ENCODE measurements at places on chromosomes 11 and 22.
A peak's percentile ranks its signal among the peaks of the same experiment; 100 is the strongest.

DNA sequence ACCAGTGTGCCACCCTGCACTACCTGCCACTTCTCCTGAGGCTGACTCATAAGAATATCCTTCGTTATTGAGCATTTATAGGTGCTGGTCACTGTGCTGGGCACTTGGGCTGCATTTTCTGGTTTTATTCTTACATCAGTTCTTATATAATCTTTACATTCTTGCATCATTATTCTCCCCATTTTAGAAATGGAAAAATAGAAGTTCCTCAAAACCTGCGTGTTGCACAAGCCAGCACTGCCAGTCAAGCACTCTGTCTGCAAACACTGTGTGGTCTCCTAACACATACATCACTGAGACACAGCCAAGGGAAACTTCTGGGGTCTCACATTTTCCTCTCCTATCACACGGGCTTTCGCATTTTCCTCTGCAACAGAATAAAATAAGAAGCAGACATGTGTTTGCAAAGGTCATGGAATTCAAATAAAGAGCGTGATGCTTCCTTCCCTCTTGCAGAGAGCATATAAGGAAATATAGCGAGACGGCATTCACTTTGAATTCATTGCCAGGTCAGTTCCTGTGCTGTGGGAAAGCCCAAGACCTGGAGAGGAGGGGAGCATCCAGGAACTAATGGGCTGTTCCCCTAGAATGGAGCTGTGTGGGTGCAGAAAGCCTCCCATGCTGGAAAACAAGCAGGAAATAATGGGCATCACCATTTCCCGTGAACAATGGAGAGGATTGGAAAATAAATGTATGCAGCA lies 73.9 kb upstream of the SEZ6L start:
- DNase-seq = no peak
- H3K27ac ChIP-seq = no peak overlapping the region
- no peaks in the 10 kb centered on the region for H3K27me3 ChIP-seq
- no peak overlapping the region for H3K4me3 ChIP-seq
- H3K4me1 ChIP-seq = no peaks in the 10 kb centered on the region

GRCh38 chr11:65611758-65612603 lies 2.0 kb downstream of the MAP3K11 start:
- peaks cover 58% of the 10 kb centered on the region for H3K4me1 ChIP-seq
- H3K27me3 ChIP-seq = no peaks in the 10 kb centered on the region
- DNase-seq = no peak
- H3K27ac ChIP-seq = peak overlapping the region; percentile 91

DNA sequence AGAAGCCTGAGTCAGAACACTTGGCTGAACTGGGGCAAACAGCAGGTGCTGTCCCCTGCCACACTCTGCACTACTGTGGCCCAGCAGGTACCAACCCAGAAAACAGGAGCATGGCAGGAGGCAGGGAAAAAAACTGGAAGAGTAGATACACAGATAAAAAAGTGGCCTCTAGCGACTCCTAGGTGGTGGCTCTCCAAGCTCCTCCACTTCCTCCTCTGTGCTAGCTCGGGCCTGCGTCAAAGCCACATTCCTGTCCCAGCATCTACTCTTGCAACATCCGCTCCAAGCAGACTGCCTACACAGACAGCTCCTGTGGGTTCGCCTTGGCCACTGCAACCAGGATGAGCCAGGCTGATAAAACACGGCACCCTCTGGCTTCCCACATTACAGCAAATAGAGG lies 6.9 kb downstream of the OR8B12 start:
- H3K27me3 ChIP-seq = no peaks in the 10 kb centered on the region
- H3K4me3 ChIP-seq = no peak overlapping the region
- no peak for DNase-seq
- no peak overlapping the region for H3K27ac ChIP-seq

DNA sequence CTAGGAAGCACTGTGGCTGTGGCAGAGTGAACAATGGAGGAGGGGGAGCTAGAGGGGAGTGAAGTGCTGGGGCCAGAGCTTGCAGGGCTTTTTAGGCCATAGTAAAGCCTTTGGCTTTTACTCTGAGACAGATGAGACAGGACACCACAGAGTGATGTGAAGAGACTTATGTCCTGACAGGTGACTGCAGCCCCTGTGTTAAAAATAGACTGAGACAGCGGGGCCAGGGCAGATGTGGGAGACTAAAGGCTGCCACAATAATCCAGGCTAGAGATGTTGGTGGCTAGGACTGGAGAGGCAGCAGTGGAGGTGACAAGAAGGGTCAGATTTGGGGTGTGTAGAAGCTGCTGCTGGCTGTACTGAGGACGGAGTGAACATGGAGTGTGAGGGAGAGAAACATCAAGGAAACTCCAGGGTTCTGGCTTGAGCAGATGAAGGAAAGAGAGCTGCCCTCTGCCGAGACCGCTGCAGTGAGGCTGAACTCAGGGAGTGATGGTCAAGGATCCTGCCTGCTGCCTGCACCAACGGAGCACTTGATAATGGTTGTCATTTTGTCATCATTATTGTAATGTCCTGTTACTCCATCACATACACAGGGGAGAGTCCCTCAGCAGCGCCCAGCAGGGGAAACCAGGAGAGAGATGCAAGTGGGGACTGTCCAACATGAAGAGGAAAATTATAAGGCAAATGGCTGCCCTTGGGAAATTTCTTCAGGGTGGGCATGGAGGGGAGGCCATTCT lies 27.4 kb downstream of the SLC43A1 start:
- peaks cover 3% of the 10 kb centered on the region for H3K27me3 ChIP-seq
- H3K36me3 ChIP-seq = peaks cover 10% of the 10 kb centered on the region
- H3K4me3 ChIP-seq = no peak overlapping the region
- peaks cover 3% of the 10 kb centered on the region for H3K4me1 ChIP-seq
- H3K27ac ChIP-seq = peak overlapping the region; percentile 15
- no peak for DNase-seq

DNA sequence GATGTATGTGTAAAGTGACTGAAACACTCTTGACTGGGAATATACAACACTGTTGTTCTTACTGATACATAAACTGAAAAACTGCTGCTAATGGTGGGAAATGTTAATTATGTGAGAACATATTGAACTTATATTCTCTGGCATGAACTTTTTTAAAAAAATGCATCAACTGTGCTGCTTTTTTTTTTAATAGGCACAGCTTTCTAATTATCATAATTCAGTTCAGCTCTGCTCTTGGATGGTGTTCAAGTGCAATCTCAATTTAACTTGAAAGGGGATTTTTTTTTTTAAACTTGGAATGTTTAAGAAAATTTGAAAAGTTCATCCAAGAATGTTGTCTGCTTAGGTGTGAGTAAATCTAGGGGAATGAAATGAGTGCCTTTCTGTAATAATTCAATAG lies 5.2 kb downstream of the TEAD1 start:
- H3K27ac ChIP-seq = no peak overlapping the region
- no peaks in the 10 kb centered on the region for H3K36me3 ChIP-seq
- H3K4me1 ChIP-seq = peaks cover 14% of the 10 kb centered on the region
- peaks cover 85% of the 10 kb centered on the region for H3K27me3 ChIP-seq
- H3K4me3 ChIP-seq = no peak overlapping the region

GRCh38 chr11:75184757-75185425 lies 34.0 kb downstream of the SLCO2B1 start:
- H3K36me3 ChIP-seq = no peaks in the 10 kb centered on the region
- H3K4me3 ChIP-seq = no peak overlapping the region
- no peak for DNase-seq
- H3K27ac ChIP-seq = no peak overlapping the region

- no peaks in the 10 kb centered on the region for H3K27me3 ChIP-seq
- DNase-seq = no peak
- no peaks in the 10 kb centered on the region for H3K36me3 ChIP-seq
Measured at GRCh38 chr11:70019576-70020011, 58.5 kb upstream of the ANO1 start.

- no peak overlapping the region for H3K4me3 ChIP-seq
- peaks cover 22% of the 10 kb centered on the region for H3K36me3 ChIP-seq
- peaks cover 31% of the 10 kb centered on the region for H3K4me1 ChIP-seq
- no peak overlapping the region for H3K27ac ChIP-seq
- H3K27me3 ChIP-seq = no peaks in the 10 kb centered on the region
Measured at GRCh38 chr11:6746626-6747025, 25.1 kb downstream of the OR2AG2 start.

- no peak overlapping the region for H3K4me3 ChIP-seq
- DNase-seq = no peak
- no peaks in the 10 kb centered on the region for H3K4me1 ChIP-seq
- no peaks in the 10 kb centered on the region for H3K36me3 ChIP-seq
- no peak overlapping the region for H3K27ac ChIP-seq
Measured at GRCh38 chr22:33697640-33698039, 222.6 kb downstream of the LARGE1 start.

- H3K27me3 ChIP-seq = no peaks in the 10 kb centered on the region
- H3K27ac ChIP-seq = no peak overlapping the region
- no peaks in the 10 kb centered on the region for H3K4me1 ChIP-seq
- DNase-seq = no peak
Measured at GRCh38 chr11:106278391-106278790, 200.9 kb downstream of the AASDHPPT start.

- H3K4me1 ChIP-seq = no peaks in the 10 kb centered on the region
- DNase-seq = no peak
- H3K36me3 ChIP-seq = no peaks in the 10 kb centered on the region
- H3K27me3 ChIP-seq = no peaks in the 10 kb centered on the region
Measured at GRCh38 chr11:17845431-17845881, 110.9 kb downstream of the KCNC1 start.

- H3K4me3 ChIP-seq = no peak overlapping the region
- no peaks in the 10 kb centered on the region for H3K4me1 ChIP-seq
- H3K27me3 ChIP-seq = no peaks in the 10 kb centered on the region
- no peaks in the 10 kb centered on the region for H3K36me3 ChIP-seq
Measured at GRCh38 chr11:130476200-130476921, 27.9 kb downstream of the ADAMTS15 start.

DNA sequence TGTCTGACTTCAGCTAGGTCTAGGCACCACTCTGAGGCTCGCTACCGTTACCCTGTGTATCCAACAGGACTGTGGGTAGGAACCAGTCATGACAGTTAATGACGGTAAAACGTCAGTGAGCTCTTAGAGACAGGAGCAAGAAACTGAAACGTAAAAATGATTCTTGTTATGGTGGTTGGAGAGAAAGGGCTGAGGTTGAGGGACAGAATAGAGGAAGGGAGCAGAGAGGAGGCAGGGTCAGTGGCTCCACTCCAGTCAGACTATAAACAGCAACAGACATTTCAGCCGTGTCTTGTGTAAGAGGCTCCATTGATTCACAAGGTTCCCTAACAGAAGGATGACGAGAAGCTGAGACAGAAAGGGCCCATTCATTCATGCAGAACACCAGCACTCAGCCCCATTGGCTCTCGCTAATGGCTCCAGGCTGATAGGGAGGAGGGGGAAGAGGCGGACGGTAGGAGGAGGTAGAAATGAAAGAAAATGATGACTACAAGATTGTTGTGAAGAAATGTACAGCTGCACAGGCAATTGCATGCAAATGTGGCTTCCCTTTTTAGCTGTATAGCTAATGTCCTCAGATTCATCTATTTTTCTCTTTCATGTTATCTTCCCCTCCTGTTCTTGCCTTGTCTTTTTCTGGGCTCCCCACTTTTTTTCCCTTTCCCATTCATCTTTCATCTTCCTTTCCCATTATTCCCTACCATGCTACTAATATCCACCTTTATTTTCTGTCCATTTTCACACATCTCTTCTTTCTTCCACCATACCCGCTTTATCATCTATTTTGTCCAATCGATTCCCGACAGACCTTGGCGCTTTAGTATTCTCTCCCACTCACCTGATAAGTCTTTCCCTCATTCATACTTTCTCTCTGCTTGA lies 34.3 kb downstream of the ETS1 start:
- H3K4me1 ChIP-seq = peaks cover 60% of the 10 kb centered on the region
- peak overlapping the region; percentile 26 for H3K27ac ChIP-seq
- H3K4me3 ChIP-seq = no peak overlapping the region
- no peaks in the 10 kb centered on the region for H3K27me3 ChIP-seq
- no peak for DNase-seq
- peaks cover 1% of the 10 kb centered on the region for H3K36me3 ChIP-seq

GRCh38 chr11:10050561-10050960 lies 243.5 kb downstream of the SBF2 start:
- H3K36me3 ChIP-seq = no peaks in the 10 kb centered on the region
- no peaks in the 10 kb centered on the region for H3K4me1 ChIP-seq
- H3K27ac ChIP-seq = no peak overlapping the region
- H3K27me3 ChIP-seq = no peaks in the 10 kb centered on the region

GRCh38 chr11:69578167-69578566 lies 62.8 kb upstream of the CCND1 start:
- no peak overlapping the region for H3K4me3 ChIP-seq
- DNase-seq = no peak
- H3K27me3 ChIP-seq = peaks cover 17% of the 10 kb centered on the region
- no peaks in the 10 kb centered on the region for H3K4me1 ChIP-seq
- no peak overlapping the region for H3K27ac ChIP-seq
- no peaks in the 10 kb centered on the region for H3K36me3 ChIP-seq

DNA sequence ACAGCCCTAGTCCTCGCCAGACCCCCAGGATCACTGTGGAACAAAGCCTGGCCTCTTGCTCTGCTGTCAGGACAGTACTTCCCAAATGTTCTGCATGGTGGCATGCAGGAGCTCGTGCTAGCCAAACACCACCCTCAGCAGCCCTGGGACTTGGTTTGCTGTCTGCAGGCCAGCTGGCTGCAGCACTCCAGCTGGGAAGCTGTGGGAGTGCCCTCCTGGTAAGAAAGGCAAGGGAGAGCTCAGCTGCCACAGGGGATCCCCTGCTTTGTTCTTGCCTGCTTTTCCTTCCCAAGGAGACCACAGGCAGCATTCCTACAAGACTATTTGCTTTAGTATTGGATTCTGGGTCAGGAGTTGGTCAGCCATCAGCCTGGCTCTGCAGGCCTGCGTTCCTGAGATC lies 27.9 kb downstream of the TCIRG1 start:
- H3K27me3 ChIP-seq = no peaks in the 10 kb centered on the region
- peaks cover 5% of the 10 kb centered on the region for H3K36me3 ChIP-seq
- DNase-seq = no peak
- no peak overlapping the region for H3K4me3 ChIP-seq

DNA sequence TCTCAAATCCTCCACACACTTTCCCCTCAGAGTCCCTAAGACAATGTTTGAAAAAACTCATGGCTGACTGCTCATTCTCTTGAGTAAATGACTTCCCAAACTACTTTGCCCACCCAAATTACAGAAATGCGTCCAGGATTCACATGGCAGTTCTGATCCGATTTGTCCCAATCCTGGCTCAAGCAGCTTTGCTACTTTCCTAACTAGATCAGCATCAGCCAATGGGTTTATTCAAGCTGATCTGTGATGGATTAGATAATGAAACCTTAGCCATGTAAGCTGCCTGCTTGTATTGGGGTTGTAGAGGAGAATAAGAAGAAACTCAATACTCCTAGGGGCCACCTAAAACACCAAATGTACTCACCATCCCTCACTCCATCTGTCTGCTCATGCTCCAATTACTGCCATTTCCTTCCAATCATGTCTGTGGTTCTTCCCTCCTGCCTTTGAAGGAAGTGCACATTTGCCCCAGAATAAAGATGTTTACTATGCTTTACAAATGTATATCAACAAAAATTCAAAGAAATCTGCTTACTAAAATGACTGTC lies 6.9 kb downstream of the RBFOX2 start:
- H3K27ac ChIP-seq = no peak overlapping the region
- no peak overlapping the region for H3K4me3 ChIP-seq
- DNase-seq = no peak
- H3K4me1 ChIP-seq = peaks cover 12% of the 10 kb centered on the region
- no peaks in the 10 kb centered on the region for H3K36me3 ChIP-seq

GRCh38 chr11:78030429-78031325 lies 7.6 kb upstream of the KCTD14 start:
- H3K36me3 ChIP-seq = no peaks in the 10 kb centered on the region
- H3K4me1 ChIP-seq = no peaks in the 10 kb centered on the region
- H3K27me3 ChIP-seq = no peaks in the 10 kb centered on the region
- H3K4me3 ChIP-seq = no peak overlapping the region
- no peak for DNase-seq
- H3K27ac ChIP-seq = no peak overlapping the region

All from activated CD4-positive, alpha-beta T cell treated with anti-CD3 and anti-CD28 coated beads, Interleukin-2, amount 10 ng/mL, durations not matched to agents 7 days and 5 days (primary cell).